Mammary epithelial cell (primary cell): ENCODE measurements at places on chromosomes 12 and 14.
A peak's percentile ranks its signal among the peaks of the same experiment; 100 is the strongest.

GRCh38 chr12:53795927-53796326 is 44.1 kb upstream of the CISTR start:
- DNase-seq, result no peak

DNA sequence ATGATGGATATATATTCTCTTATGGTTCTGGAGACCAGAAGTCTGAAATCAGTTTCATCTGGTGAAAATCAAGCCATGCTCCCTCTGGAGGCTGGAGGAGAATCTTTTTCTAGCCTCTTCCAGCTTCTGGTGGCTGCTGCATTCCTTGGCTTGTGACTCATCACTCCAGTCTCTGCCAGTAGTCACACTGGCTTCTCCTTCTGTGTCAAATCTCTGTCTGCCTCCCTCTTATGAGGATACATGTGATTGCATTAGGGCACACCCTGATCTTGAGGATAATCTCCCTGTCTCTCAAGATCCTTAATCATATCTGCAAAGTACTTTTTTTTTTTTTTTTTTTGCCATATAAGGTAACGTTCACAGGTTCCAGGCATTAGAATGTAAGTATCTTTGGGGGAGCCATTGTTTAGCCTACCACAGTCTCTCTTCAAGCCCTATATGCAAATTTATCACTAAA is 17.7 kb downstream of the DNAL1 start:
- peak; percentile 95 for DNase-seq

GRCh38 chr14:88256997-88257950 is 65.8 kb downstream of the KCNK10 start:
- DNase-seq, result no peak

- no peak for DNase-seq
These were observed 180.3 kb upstream of the RTL1 start for GRCh38 chr14:101083564-101084435.

- DNase-seq, result no peak
These were observed 146.1 kb downstream of the RASSF9 start for GRCh38 chr12:85690146-85690545.

- no peak for DNase-seq
These were observed 432.6 kb upstream of the SYT1 start for GRCh38 chr12:78431931-78432330.

- no peak for DNase-seq
These were observed 106.2 kb upstream of the CCDC91 start for GRCh38 chr12:28083840-28084678.

DNA sequence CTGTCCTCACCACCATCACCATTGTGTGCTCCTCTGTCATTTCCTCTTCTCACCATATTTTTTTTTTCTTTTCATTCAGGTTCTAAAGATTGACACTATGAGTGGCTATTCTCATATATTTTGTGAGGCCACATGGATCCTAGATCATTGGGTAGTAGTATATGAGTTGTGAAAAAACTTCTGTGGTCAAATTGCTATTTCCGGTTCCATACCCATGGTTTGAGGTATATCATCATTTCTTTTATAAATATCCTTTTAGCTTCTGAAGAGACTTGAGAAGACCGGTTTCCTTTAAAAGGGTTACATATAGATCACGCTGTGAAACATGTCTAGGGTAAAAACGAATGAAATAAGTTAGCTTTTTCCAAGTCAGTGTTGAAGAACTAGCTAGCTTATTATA is 769.3 kb downstream of the NOVA1 start:
- DNase-seq, result no peak

- no peak for DNase-seq
These were observed 205.1 kb upstream of the GZMB start for GRCh38 chr14:24838945-24839616.

DNA sequence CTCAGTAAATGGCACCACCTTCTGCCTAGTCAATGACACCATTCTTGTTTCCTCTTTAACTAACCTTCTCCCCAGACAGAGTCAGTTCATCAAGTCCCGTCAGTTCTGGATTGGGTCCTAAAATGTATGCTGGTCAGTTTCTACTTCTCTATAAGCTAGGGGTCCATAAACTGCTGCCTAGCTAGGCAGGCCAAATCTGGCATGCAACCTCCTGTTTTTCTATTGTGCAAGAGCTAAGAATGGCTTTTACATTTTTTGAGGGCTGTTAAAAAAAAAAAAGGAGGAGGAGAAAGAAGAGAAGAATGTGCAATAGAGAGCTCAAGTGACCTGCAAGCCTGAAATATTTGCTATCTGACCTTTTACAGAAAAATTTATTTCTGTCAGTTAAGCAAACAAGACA is 6.4 kb upstream of the TMED10 start:
- DNase-seq, result peak; percentile 35

DNA sequence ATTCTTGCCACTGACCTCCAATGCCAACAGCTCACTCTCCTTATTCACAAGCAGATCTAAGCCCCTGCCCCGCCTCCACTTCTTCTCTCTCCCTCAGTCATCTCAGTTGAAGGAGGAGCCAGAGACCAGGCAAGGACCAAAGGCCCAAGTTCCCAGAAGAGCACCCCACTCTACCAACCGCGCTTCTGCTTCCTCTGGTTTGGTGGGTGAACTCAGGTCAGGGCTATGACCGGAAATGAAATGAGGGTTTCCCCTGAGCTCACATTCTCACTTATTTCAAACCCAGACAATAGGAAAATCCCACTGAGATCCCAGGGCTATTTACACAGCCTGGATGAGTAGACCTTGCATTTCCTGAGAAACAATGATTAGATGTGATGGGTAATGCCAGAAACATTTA is 9.9 kb downstream of the DPF3 start:
- DNase-seq, result no peak

DNA sequence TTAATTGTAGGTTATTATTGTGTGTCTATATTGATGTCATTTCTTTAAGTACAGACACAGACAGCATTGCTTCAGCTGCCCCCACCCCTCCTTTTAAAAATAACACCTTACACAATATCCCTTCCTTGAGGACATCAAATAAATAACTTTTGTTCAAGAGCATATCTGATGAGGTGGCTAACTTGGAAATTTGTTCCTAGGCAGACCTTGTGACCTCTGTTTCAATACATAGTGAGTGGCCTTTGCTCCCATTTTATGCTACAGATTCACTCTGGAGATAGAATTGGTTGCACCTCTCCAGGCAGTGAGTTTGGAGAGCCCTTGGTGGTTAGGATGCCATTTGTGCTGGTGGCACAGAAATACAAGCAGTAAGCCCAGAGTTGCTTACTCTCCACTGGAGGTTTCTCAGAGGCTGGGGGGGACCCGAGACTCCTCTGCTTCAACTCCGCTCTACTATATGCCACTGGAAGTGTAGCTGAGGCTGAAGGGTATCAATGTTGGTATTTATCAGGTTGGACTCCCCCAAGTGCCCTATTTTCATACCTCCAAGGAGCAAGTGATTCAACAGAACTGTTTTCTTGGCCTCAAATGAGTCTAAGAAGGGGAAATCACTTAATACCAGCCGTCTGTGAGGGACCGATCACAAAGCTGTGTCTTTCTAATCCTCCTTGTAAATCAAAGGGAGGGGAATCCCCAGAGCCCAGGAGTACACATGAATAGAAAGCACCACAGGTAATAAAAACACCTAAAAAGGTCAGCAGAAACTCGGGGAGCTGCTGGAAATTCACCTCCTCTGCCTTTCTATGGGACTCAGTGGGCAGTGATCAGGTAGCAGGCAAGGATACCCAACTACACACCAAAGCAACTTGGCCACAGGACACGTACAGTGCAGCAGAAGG is 463.1 kb downstream of the RAD51B start:
- no peak for DNase-seq

GRCh38 chr12:81181691-81182090 is 103.8 kb downstream of the ACSS3 start:
- no peak for DNase-seq

- no peak for DNase-seq
These were observed 59.4 kb downstream of the BHLHE41 start for GRCh38 chr12:26065451-26065850.

DNA sequence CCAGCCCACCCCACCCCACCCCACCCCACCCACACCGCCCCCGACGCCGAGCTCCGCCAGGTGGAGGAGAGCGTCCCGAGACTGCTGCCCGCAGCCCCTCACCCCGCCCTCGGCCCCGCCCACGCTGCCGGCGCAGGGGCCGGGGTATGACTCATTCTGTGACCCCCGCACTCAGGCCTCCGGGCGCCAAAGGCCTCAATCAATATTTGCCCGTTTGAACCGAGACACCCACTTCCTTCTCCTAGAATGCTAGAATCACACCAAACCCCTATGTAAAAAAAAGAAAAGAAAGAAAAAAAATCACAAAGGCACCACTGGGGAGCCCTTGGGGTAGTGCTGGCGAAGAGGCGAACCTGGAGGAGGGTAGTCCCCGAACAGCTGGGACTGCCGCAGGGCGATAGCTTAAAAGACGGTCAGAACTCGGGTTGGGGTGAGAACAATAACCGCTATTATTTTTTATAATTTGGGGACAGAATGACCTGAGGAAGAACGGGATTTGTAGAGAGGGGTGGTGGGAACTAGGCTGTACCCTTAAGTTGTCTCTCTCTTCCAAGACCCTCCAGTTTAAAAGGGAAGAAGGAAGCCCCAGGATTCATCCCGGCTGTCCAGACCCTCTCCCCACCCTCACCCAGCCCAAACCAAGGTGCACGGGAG is 894 bp downstream of the KRT8 start:
- DNase-seq, result peak; percentile 43
